ENCODE measurements at places on chromosomes 2 and 18.

- DNase-seq: no peak
Measured at GRCh38 chr18:43705850-43706249, 428.6 kb upstream of the SYT4 start.

DNA sequence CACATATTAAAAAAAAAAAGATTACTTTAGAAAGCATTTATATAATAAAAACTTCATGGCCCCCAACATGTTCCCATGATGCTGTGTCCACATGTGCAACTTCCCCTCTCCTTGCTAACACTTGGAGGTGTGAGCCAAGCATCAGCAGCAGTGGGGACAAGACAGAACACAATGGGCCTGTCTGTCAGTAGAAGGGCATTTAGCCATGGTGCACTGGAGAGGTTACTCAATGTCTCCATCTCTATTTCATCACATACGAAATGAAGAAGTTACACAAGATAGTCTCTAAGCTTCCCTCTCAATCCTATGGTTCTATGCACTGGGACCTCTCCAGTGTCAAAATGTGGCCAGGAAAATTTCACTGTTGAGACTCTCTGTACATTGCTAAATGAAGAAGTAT lies 2.5 kb downstream of the VIT start:
- DNase-seq: no peak

GRCh38 chr2:207423886-207424285 lies 105.9 kb upstream of the CREB1 start:
- no peak for DNase-seq

DNA sequence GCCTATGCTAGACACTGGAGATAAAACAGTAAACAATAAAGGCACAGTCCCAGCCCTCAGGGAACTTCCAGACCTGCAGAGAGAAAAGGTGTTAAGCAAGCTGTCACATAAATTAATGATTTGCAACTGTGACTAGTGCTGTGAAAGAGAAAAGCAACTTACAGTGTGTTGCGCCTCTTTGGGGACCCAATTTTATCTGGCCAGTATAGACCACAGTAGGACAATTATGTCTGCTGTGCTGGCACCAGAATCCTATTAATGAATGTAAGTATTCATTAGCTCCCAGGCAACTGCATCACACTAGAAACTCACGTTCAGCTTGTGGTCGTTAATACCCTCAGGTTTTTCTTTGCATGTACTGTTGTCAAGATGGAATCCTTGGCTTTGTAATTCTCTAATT lies 55.3 kb upstream of the CHST9 start:
- no peak for DNase-seq

- no peak for DNase-seq
Measured at GRCh38 chr2:60249879-60250278, 303.6 kb downstream of the BCL11A start.
